NCI-H748 treated with DMSO at 0.1 percent for 48 hours (cell line): ENCODE measurements at places on chromosomes 16 and 17.

GRCh38 chr17:57482657-57483056 is 226.3 kb downstream of the MSI2 start:
- DNase-seq = no peak

DNA sequence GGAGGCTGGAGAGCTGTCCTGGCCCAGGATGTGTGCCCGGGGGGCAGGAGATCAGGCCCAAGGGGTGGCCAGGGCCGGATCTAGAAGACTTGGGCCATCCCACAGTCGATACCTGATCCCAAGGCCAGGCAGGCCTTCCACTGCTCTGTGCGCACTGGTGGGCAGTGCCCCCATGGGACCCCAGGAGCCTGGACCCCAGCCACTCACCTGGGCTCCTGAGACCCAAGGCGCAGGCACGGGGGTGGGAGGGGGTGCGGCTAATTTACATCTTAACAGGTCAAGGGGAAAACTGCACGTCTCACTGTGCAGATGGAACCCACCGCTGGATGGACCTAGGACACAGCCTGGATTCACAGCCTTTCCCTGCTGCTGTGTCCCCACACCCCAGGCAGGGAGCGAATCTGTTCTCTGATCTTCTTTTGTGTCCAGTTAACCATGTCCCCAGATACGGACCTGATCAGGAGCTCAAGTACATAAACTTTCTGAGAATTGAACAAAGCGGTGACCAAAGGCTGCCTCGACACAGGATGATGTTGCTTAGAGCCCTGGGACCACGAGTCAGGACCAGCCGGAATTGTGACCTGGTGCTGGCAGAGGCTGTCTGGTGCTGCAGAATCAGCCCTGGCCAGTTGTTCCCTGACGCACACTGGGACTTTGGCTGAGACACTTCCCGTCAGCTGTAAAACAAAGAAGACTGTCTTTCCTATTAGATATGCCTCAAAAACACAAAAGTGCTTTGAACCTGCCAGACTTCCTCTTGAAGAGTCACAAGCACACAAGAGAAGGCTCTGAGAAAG is 60.6 kb downstream of the TNFRSF13B start:
- DNase-seq = no peak

- no peak for DNase-seq
Observed at GRCh38 chr17:54967621-54968261, 713 bp downstream of the COX11 start.

DNA sequence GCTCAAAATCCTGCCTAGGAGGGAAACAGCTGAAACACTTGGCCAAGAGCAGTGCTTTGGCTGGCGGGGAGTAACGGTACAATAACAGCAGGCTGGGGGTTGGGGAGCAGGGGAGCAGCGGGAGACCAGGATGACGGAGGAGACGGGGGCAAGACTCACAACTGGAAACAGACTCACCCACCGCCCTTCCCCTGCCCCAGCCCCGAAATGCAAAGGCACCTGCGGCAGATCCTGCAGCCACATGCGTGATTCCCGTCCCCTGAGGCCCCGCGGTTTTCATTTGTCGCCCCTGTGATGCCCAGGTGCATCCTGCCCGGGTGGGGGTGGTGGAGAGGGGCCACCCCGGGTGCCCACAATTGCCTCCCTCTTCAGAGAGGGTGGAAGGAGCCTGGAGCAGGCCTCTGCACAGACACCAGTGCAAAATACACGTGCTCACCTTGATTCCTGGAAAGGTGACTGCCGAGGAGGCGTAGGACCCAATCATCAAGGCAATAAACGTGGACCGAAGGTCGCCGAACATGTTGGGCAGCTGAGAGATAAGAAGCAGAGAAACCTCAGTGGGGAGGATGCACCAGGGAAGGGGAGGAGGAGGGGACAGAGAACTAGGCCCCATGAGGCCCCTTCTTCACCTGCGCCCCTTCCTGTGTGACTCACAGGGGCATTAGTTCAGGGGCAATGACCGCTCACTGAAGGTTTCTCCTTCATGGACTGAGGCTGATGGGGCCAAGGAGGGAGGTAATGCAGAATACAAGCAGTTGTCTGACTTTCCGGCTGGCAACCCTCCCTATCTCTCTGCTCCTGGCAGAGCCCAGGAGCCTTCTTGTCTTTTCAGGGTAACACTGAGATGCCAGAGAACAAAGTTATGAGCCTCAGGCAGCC is 30.4 kb upstream of the PITPNA start:
- DNase-seq = no peak

DNA sequence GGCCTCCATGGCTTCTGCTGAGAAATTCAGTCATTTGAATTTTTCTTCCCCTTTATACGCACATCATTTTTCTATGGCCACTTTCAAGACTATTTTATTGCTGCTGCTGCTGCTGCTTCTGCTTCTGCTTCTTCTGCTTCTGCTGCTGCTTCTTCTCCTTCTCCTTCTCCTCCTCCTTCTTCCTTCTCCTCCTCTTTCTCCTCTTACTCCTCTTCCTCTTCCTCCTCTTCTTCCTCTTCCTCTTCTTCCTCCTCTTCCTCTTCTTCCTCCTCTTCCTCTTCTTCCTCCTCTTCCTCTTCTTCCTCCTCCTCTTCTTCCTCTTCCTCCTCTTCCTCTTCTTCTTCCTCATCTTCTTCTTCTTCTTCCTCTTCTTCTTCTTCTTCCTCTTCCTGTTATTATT is 22.4 kb downstream of the CPD start:
- DNase-seq = no peak

DNA sequence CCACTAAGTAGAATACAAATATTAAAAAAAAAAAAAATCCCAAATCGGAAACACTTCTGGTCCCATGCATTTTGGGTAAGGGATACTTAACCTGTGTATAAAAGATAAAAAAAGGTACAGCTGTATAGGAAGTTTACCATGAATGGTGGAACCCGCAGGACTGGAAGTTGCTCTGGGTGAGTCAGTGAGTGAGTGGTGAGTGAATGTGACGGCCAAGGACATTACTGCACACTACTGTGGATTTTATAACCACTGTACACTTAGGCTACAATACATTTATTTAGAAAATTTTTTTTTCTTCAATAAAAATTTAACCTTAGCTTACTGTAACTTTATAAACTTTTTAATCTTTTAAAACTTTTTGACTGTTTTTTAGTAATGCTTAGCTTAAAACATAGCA is 71.3 kb upstream of the BCAR1 start:
- no peak for DNase-seq

DNA sequence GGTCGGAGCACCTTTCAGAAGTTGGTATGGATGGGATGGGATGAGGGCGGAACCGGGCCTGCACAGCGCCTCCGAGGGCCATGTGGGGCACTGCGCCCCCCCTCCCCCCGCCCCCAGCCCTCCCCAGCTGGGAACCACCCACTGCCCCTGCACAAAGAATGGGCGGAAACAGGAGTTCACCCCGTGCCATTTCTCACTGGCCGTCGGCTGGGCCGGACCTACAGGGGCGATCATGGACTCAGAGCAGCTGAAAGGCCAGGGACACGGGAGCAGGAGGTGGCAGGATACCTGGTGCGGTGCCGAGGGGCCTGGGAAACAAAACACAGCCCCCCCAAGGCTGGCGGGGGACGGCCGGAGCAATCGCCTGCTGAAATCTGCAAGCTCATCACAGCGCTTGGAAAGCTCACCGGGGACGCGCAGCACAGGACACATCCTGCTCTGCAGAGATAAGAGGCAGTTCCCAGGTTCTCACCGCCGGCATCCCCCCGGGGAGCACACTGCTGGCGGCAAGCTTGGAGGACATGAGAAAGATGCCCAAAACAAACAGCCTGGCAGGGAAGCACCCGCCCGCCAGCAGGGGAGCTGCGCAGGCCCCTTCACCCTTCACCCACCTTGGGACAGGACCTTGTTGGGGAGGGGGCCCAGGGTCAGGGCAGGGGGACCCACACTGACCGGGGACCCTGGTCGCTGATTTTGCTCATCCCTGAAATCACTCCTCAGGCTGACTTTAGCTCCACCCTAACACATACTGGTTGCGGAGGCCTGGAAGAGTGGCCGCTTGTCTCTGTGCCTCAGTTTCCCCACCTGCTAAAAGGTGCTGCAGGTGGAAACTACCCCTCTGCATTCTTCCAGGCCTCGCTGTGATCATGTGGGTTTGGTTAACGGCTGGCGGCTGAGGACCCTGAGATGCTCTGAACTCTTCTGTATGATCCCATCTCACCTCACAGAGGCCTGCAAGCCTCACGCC is 263.9 kb downstream of the C16orf95 start:
- DNase-seq = no peak
